ENCODE measurements at places on chromosomes 4 and X.

DNA sequence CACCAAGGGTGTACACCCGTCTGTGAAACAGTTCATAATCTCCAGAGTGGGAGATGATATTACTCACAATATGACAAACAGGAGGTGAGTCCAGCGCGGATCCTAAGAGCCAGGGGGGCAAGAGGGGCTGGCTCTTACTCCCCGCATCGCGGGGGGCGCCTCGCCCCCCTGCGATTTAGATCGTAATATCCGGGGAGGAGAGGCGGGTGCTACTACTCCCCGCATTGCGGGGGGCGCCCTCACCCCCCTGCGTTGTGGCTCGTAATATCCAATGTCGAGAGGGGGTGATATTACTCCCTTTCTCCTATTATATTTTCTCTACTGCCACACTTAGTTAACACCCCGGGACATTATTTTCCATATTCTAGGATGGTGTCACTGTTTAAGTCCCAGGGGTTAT lies 131.9 kb downstream of the ADRA2C start:
- DNase-seq: no peak

GRCh38 chrX:39808471-39808917 lies 289.3 kb downstream of the BCOR start:
- DNase-seq: no peak

DNA sequence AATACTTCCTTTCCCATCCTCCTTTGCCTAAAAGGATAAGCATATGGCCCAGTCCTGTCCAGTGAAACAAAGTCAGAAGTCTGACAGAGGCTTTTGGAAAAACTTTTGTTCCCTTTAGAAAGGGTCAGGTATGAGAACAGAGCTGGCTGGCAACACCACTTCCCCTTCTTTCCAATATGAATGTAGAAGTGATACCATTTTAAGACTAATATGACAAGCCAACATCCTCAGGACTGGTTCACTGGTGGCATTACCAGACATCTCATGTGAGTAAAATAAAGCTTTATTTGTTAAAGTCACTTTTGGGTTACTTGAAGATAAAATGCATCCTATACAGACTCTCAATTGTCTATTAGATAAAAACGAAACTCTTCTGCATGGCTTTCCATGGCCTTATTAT lies 83.6 kb upstream of the PTCHD1 start:
- no peak for DNase-seq

DNA sequence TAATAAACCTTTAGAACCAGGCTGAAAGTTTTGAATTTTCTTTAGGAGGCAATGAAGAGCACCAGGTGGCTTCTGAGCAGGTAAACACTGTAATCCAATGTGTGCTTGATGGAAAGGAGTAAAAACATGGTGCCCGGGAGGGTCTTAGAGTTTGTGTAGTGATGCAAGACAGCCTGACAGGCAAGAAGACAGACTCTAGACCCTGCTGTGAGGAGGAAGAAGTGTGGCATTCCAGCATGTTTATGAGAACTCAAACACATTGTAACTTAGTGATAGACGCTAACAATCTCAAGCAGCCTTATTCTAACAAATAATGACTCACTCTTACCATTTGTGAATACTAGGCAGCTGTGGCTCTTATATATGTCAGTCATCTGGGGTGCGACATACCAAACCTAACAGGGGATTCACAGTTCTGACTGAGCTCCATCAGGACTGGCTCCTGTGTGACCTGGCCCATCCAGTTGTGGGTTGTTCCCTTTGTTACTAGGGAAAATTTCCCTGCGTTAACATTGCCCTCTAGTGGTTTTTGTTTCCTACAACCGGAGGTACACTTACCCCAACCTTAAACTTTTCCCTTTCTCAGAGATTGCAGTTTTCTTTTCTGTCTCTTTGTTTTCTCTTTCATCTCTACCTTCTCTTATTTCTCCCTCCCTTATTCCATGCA lies 53.8 kb downstream of the VSIG4 start:
- DNase-seq: peak; percentile 85

- peak; percentile 54 for DNase-seq
These were observed 227.7 kb downstream of the BCOR start for GRCh38 chrX:39869846-39870601.

DNA sequence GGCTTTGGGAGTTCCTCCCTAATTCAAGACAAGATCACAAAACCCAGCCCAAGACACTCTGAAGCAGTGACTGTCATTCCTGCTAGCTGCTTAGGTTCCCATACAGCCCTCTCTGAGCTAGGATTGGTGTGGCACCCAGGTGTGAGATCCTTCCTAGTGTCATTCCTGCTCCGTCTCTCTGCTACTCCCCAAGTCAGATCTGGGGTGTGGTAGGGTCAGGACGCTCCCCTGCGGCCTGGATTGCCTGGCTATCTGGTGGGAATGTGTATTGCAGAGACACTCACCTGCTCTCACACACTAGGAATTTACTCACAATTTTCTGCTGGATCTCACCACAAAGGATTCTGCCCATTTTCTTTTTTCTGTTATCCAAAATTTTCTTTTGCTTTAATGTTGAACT lies 560.8 kb upstream of the ATOH1 start:
- DNase-seq: no peak

DNA sequence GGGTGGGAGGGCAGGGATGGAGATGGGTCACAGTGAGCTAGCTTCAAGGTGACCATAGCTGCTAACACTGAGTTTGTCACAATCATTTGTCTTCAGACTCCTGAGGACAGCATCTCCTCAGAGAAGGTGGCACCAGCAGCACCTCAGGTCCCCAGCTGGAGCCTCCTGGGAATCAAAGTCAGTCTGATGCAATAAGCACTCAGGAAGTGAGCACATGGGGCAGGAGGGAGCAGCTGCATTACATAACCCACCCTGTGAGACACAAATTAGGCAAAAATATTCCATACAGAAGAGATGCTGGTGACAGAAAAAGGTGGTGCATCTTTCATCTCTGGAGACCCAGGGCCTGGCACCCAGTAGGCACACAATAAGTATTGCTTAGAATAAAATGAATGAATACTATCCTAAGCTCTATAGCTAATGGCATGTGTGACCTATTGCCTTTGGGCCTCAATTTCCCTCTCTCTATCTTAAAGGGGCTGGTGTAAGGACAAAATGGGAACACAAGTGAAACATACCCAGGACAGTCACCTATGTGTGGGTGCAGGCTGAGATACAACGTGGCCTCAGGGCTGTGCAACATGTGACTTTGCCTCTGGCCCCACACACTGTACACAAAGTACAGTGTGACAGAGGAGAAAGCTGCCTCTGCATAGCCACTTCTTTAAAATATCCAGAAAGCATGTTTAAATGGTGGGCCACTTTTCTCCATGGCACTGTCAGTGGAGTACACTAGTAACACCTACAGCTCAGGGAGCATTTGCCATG lies 37.1 kb downstream of the SLC39A8 start:
- DNase-seq: no peak

DNA sequence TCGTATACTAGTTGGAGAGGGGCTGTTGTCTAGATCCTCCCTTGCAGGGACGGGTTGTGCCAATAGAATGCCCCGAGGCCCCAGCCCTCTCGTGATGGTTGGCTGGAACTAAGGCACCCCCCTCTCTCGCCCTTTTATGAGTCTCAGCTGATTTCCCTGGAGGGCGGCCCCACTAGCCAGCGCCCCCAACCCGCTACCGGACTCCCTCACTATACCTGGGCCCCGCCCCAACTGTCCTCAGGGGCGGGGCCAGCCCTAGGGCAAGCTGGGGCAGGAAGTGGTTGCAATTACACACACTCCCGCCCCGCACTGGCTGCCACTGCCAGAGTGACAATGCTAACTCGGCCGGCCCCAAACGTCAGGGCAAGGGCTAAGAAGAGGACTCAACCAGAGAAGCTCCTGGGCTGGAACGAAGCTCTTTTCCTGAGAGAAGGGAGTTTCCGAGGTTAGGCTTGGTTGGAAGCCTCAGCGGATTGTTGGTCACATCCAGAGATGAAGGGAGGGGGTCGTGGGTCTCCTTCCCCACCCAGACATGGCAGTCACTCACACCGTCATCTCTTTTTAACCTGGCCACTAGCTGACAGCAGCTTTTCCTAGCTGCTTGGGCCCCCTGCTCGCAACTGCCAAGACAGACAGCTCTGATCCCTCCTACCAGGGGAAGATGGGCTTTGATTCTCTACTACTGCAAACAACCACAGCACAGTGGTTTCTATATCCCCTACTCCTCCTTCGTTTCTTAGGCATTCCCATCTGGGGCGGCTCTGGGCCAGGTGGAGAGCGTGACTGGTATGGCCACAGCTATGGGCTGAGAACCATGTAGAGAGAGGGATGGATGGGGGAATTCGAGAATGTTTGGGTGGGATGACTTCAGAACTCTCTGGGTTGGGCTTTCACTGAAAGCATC lies 21.0 kb upstream of the BCORL1 start:
- peak; percentile 67 for DNase-seq

DNA sequence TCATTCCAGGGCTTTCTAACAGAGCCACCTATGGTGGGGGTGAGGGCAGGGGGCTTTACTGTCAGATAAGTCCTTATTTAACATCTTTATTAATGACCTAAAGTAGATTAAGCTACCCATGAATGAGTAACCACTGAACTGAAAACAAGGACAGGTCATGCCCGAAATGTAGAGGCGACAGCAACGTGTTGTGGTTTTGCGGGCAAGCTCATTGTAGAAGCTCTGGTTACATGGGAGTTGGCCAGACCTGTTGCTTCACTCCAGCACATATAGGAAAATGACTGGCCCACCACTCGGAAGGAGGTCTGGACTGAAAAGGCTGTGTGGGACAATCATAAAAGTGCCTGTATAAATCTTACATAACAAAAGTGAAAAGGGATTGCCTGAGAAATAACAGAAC lies 109.6 kb upstream of the NDP start:
- no peak for DNase-seq

DNA sequence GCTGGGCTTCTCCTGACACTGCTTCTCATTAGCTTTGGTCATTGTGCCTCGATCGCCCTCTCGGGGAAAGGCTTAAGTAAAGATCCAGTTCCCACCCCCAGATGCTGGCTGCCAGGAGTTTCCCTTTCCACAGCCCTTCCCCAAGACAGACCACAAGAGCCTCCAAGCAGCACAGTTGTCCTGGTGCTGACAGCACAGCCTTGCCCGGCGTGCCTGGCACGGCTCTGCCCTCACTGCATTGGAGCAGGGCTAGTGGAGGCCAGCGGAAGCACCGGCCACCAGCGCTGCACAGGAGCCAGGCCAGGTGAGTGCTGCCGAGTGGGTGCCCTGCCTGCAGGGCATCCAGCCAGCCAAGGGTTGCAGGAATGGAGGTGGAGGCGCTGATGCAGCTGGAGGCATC lies 9.7 kb upstream of the MSANTD1 start:
- no peak for DNase-seq

Data from GDM1 (cell line).